A549 treated with Mapracorat at 1 μM for 4 hours (cell line): ENCODE measurements at places on chromosomes 2 and 18. TPM values are rescaled to one million over a fixed set of nuclear protein-coding genes. Genes with fewer than 3 reads are reported as not detected.

Gene DGUOK
- total RNA-seq: 144 to 166 TPM (median 157 TPM) in 5 replicates

Gene ITGB6
- 0.48 to 0.95 TPM (median 0.83 TPM) in 5 replicates for total RNA-seq

Gene SRD5A2
- 0.03 to 0.04 TPM (median 0.03 TPM) in 3 of 5 replicates, not detected in the others for total RNA-seq

Gene TXNDC2
- total RNA-seq: 0.06 to 0.45 TPM (median 0.19 TPM) in 5 replicates

Gene RRM2
- 190 to 245 TPM (median 220 TPM) in 5 replicates for total RNA-seq

Gene LHCGR
- not detected in 5 replicates for total RNA-seq

Gene GREB1
- 2.6 to 4.0 TPM (median 3.2 TPM) in 5 replicates for total RNA-seq

Gene SMAD7
- 19.4 to 22.9 TPM (median 20.4 TPM) in 5 replicates for total RNA-seq

Gene COX5B
- 265 to 327 TPM (median 315 TPM) in 5 replicates for total RNA-seq

Gene CLHC1
- total RNA-seq: 1.4 to 3.5 TPM (median 1.9 TPM) in 5 replicates

Gene CHST9
- total RNA-seq: not detected in 5 replicates

Gene PARD3B
- total RNA-seq: 0.62 to 1.1 TPM (median 1.0 TPM) in 5 replicates

Gene ELOA2
- total RNA-seq: not detected in 5 replicates

Gene GULP1
- 25.8 to 41.3 TPM (median 29.9 TPM) in 5 replicates for total RNA-seq

Gene SPOPL
- total RNA-seq: 5.6 to 9.8 TPM (median 7.1 TPM) in 5 replicates

Gene PASK
- total RNA-seq: 5.7 to 9.3 TPM (median 8.0 TPM) in 5 replicates

Gene ERLEC1
- total RNA-seq: 49.4 to 60.0 TPM (median 58.8 TPM) in 5 replicates

Gene DCDC2C
- 0.24 to 0.57 TPM (median 0.38 TPM) in 3 of 5 replicates, not detected in the others for total RNA-seq

Gene PDE11A
- total RNA-seq: 0.21 to 0.40 TPM (median 0.38 TPM) in 5 replicates

Gene EPG5
- total RNA-seq: 3.3 to 4.1 TPM (median 3.8 TPM) in 5 replicates

Gene AUP1
- total RNA-seq: 197 to 259 TPM (median 233 TPM) in 5 replicates

Gene SULT1C4
- not detected in 5 replicates for total RNA-seq

Gene MOCOS
- 2.6 to 3.0 TPM (median 2.7 TPM) in 5 replicates for total RNA-seq

Gene NEB
- 0.18 to 0.34 TPM (median 0.23 TPM) in 5 replicates for total RNA-seq

Gene ARHGAP15
- not detected in 5 replicates for total RNA-seq

Gene INO80C
- total RNA-seq: 23.7 to 26.3 TPM (median 25.2 TPM) in 5 replicates

Gene C1GALT1C1L
- total RNA-seq: 2.0 to 2.5 TPM (median 2.3 TPM) in 5 replicates

Gene TUBB6
- 193 to 216 TPM (median 207 TPM) in 5 replicates for total RNA-seq

Gene B4GALT6
- total RNA-seq: 4.4 to 6.6 TPM (median 5.7 TPM) in 5 replicates

Gene NIF3L1
- 35.4 to 44.2 TPM (median 36.3 TPM) in 5 replicates for total RNA-seq

Gene TPO
- 0.11 to 0.19 TPM (median 0.12 TPM) in 3 of 5 replicates, not detected in the others for total RNA-seq

Gene ZAP70
- total RNA-seq: 0.27 TPM in 1 of 5 replicates, not detected in the others

Gene OR6B2
- not detected in 5 replicates for total RNA-seq

Gene PRKAG3
- total RNA-seq: not detected in 5 replicates

Gene AFF3
- total RNA-seq: 0.01 to 0.08 TPM (median 0.08 TPM) in 3 of 5 replicates, not detected in the others

Gene LYG2
- total RNA-seq: not detected in 5 replicates

Gene FNDC4
- total RNA-seq: 3.5 to 5.3 TPM (median 3.8 TPM) in 5 replicates

Gene LRRTM1
- total RNA-seq: not detected in 5 replicates
